Natural killer cell (primary cell): ENCODE measurements at places on chromosomes 6 and 20. TPM values are rescaled to one million over a fixed set of nuclear protein-coding genes. Genes with fewer than 3 reads are reported as not detected.

DNA sequence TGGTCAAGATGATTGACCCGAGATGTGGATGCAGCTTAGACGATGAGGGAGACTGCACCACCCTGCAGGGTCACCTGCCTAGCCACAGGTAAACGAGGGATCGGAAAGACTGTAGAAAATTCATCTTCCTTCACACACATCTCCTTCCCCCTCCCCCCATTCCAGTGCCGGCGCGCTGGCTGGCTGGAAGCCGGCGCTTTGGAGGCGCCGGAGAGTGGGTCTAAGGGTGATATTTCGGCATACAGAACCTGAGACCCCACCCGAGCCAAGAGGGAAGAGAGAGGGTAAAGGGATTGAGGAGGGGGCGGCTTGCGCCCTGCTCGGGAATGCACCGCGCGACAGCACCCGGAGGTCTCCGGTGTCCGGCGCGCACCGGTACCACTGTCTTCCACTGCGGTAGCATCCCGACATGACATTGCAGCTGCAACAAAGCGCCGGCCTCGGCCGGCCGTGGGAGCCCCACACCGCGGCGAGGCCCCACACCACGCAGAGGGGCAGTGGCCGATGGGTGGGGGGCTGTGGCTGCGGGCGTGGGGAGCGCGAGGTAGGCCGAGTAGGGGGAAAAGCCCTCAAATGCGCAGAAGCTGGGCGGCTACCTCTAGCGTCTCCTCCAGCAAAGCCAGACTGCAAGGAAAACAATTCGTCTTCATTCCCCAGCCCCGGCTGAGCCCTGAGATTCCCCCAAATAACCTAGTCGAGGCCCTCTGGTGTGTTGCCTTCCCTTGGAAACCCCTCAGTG lies 984 bp downstream of the TNFRSF21 start:
- no peak for DNase-seq

DNA sequence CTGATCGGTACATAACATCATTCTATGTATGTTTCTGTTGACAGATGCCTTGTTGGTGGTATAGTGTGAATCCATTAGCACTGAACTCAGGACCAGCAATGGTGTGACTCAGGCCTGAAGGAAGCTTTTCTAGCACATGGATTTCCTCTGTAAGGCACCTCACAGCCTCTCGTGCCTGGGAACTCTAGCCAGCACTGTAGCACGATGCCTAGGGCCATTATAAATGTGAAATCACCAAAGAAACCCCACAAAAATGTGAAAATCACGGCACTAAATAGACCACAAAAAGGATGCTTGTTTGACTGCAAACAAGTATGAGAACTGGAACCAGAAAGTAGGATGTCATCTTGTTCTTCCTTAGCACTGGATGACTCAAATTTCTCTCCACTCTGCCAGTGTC lies 63.7 kb upstream of the NKX2-2 start:
- DNase-seq, result no peak

DNA sequence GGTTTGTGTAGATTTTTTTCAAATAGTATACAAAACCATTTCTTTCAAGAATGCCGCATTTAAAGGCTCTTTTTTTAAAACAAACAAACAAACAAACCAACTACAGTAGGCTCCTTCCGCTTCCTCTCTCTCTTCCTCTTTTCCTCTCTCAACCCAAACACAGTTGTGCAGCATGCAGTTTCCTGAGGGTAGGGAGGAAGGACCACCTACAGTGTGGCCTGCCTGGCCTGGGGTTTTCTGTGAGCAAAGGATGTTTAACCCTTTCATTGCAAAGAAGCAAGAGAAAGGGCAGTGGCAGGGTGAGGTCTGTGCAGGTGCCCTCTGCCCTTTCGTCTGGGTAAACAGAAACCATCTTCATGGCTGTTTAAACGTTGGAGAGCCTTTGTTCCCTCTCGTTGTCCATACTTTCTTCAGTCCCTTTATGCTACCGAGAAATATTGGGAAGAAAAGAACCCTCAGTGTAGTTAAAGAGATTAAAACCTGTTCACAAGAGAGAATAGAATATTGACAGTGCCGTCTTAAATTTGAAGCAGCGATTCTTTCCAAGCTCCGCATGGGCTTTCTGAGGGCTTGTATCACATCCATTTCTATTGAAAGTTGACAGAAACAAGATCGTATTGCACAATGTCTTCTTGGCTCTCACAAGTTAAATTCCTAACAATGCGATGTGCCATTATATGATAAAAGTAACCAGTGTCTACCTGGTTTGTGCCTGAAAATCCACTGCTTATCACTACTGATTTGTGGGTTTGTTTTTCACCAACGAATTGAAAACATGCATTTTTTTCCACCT lies 215.5 kb upstream of the SNX9 start:
- no peak for DNase-seq

- DNase-seq, result no peak
Measured at GRCh38 chr20:2293971-2294370, 1.8 kb upstream of the TGM3 start.

DNA sequence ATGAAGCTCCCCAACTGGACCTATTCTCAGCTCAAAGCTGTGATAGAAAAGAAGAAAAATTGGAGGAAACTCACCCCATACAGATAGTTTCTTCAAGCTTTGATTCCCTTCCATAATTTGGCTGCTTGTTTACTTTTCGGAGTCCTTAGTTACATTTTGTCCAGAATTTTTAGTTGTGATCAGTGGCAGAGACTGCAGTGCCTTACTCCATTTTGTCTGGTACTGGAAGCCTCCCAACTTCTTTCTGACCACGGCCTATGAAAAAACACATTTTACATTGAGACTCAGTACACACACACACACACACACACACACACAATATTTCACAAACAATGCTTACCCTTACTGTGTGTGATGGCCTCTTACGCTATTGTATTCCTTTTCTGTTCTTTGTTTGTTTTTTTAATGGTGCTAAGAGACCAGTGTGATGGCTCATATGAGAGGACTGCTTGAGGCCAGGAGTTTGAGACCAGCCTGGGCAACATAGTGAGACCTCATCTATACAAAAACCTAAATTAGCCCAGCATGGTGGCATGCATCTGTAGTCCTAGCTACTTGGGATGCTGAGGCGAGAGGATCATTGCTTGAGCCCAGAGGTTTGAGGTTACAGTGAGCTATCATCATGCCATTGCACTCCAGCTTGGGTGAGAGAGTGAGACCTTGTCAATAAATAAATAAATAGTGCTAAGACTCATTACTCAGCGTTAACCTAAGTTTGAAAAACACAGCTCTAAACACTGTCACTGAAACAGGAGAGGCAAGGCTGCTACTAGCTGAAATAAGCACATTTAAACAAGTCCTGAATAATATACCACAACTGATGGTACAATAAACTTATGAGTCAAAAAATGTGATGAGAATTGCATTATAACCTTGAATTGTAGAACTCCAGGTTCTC lies 13.8 kb upstream of the RNF8 start:
- no peak for DNase-seq

- no peak for DNase-seq
Measured at GRCh38 chr6:79384845-79385244, 150.4 kb upstream of the HMGN3 start.

GRCh38 chr6:24659561-24659960 lies 7.1 kb downstream of the TDP2 start:
- no peak for DNase-seq

DNA sequence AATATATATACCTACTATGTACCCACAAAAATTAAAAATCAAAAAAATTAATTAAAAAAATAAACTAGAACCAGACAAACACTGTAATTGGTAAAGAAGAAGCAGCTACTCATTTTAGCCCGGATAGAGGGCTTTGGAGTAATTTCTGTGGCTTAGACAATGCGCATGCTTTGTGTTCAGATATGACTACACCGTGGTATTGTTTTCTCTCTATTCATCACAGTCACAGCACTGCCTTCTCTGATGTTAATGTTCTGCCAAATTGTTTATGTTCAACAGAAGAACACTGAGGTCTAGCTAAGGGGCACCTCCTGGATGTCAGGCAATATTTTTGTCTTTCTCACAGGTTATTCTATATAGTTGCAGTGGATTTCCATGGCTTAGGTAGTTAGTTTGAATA lies 77.5 kb upstream of the GJE1 start:
- DNase-seq, result no peak

- no peak for DNase-seq
Measured at GRCh38 chr20:35796571-35796970, 24.8 kb downstream of the PHF20 start.

- DNase-seq, result peak; percentile 9
Measured at GRCh38 chr6:166624275-166624674, 2.8 kb downstream of the RPS6KA2 start.

DNA sequence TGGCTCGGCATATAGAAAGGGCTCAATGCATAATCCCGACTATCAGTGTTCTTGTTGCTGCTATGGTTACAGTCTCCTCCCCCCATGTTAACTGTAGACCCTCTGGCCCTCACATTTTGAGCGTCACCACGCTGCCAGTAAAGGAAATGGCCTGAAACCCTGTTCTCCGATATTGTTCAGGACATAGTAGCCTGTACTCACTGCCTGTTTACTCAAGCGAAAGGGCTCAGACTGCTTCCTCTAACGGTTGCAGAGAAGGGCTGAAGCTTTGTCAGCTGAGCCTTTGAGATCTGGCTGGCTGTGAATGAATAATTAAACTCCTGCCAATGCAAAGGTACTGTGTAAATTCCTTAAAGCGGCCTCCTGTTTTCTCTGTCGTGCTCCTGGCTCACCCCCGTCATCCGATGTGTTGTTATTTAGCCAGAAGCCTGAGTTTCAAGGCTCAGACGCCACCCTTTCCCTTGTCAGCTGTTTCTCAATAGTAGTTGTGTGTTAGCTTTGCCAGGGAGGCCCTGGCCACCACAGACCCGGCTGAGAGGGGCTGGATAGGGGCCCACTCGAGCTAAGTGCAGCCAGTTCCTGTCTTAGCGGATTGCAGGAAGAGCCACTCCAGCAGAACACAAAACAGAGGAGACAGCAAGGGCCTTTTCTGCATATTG lies 31.2 kb upstream of the RALGAPA2 start:
- DNase-seq, result no peak

DNA sequence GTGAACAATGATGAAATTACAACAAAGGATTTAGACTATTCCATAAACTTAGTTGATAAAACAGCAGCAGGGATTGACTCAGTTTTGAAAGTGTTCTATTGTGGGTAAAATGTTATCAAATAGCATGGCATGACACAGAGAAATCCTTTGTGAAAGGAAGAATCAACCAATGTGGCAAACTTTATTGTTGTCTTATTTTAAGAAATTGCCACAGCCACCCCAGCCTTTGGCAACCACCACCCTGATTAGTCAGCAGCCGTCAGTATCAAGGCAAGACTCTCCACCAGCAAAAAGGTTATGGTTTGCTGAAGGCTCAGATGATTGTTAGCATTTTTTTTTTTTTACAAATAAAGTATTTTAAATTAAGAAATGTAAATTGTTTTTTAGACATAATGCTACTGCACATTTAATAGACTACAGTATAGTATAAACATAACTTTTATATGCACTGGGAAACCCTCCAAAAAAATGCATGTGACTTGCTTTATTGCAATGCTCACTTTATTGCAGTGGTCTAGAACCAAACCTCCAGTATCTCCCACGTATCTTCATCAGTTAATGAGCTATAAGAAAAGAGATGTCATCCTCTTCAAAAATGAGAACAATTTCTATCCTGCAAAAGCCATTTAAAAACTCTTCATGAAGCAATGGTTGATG lies 162.7 kb downstream of the SOBP start:
- DNase-seq, result no peak

GRCh38 chr6:36916126-36916525 lies 30.4 kb downstream of the C6orf89 start:
- DNase-seq, result no peak

DNA sequence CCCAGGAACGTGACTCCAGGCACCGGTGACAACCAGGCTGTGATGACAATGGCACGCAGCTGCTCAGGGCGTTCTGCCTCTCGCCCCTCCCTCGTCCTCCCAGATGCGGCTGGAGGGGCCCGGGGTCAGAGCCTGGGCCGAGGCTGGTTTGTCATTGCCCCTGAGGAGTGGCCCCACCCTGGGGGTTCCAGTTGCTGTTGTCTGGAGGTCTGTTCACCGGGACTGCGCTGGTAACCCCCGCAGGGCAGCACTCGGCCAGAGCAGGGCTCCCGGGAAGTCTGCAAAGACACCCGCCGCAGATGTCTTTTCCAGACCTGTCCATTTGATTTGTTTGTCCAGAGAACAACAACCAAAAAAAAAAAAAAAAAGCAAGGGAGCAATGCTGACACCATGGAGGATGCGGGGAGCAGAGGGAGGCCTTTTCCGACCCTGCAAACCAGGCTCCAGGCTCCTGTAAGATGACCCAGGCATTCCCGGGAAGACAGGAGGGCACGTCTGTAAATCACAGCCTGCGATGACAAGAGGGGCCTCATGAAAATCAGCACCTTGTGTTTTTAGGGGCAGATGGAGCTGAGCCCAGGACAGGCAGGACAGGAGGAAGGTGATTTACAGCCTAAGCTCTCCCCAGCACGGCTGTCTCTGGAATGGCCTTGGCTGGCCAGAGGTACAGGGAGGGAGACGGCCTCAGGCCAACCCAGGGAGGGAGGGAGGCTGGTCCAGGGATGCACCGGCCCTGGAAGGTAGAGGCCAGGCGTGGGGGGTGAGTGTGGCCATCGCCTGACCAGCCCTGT lies 189.3 kb downstream of the ERMARD start:
- no peak for DNase-seq

GRCh38 chr6:95243053-95243452 lies 334.3 kb upstream of the MANEA start:
- no peak for DNase-seq

- no peak for DNase-seq
Measured at GRCh38 chr6:70160276-70160675, 142.6 kb downstream of the COL9A1 start.

The CRYBG1 gene
- total RNA-seq, result 16.3 TPM

The TSPO2 gene
- not detected for total RNA-seq

The NOX3 gene
- not detected for total RNA-seq

The KCNQ2 gene
- not detected for total RNA-seq

The PLTP gene
- 3.5 TPM for total RNA-seq

The SMLR1 gene
- total RNA-seq, result not detected
